ENCODE measurements at places on chromosomes 3 and 15.

- DNase-seq, result no peak
Observed at GRCh38 chr3:4791358-4791757, 187.9 kb upstream of the BHLHE40 start.

- DNase-seq, result peak; percentile 83
Observed at GRCh38 chr3:192802957-192803899, 75.9 kb upstream of the FGF12 start.

- DNase-seq, result no peak
Observed at GRCh38 chr15:50425219-50425618, 1.0 kb downstream of the USP8 start.

- DNase-seq, result peak; percentile 12
Observed at GRCh38 chr15:72339777-72340177, 19.8 kb upstream of the CELF6 start.

DNA sequence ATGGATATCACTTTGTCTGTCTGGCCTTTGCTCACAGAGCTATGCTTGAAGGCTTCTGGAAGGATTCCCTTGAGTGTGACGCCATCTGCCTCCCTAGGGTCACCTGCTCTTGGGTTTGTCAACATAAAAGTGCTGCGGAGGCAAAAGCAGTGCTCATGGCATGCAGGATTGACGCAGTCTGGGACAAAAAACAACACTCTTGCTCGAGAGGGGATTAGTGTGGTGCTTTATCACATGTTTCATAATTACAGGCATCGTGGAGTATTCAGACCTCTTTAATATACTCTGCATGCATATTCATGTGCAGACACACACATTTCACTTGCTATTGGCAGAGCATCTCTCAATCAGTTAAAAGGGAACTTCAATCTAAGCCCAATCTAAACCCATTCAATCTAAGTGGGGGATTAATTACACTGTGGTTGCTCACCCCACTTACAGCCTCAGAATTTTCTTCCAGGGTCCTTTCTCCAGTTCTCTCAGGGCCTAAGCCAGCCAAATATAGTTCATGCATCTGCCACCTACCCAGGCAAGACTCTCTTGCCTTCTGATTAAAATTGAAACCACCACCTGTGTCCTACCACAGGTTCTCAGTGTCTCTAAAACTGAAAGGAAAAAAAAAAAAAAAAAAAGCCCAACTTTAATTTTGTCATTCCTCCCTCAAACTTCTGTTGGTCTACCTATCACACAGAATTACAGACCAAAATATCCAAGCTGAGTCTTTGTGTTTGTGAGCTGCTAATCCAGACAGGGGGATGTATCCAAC is 75.6 kb downstream of the BFSP2 start:
- no peak for DNase-seq

All from NCI-H1105 treated with DMSO at 0.1 percent for 48 hours (cell line).